Umbilical cord (tissue), 2 donors: ENCODE measurements at places on chromosomes 5 and 9. TPM values are rescaled to one million over a fixed set of nuclear protein-coding genes. Genes with fewer than 3 reads are reported as not detected.

- no peak for DNase-seq
Observed at GRCh38 chr5:31995006-31995405, 179.1 kb downstream of the GOLPH3 start.

- no peak for DNase-seq
Observed at GRCh38 chr9:137441289-137441934, at the start of gene ENTPD8. ENTPD8 (minus strand) TSS chr9:137441357; CDS start chr9:137438285, 3,072 bp downstream.

The IL3 gene
- not detected for total RNA-seq

DNA sequence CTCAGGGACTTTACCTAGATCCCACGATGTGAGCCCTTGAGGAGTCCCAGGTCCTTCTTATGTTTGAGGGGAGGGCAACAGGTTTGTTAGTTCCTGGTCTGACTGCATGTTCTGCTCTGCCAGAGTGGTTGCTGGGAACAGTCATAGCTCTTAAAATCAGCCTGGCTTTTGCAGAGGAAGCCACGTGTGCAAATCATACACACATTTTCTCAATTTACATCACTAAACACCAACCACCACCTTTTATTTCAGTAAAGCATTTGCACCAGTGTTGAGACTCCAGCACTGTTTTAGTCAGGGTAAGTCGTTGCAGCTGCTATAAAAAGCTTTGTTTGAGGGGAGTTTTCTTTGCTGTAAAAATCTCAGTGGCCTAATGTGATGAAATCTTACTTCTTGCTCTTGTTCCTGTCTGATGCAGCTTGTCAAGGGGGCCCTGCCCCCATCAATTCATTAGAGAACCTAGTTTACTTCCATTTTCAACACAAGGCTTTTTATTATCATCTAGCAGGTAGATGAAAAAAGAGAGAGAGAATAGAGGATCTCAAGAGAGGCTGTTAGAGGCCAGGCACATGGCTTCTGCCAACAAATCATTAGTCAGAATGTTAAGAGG, 70.3 kb upstream of the VCAN start:
- no peak for DNase-seq

- no peak for DNase-seq
Observed at GRCh38 chr9:69997524-69997923, 46.1 kb upstream of the MAMDC2 start.

DNA sequence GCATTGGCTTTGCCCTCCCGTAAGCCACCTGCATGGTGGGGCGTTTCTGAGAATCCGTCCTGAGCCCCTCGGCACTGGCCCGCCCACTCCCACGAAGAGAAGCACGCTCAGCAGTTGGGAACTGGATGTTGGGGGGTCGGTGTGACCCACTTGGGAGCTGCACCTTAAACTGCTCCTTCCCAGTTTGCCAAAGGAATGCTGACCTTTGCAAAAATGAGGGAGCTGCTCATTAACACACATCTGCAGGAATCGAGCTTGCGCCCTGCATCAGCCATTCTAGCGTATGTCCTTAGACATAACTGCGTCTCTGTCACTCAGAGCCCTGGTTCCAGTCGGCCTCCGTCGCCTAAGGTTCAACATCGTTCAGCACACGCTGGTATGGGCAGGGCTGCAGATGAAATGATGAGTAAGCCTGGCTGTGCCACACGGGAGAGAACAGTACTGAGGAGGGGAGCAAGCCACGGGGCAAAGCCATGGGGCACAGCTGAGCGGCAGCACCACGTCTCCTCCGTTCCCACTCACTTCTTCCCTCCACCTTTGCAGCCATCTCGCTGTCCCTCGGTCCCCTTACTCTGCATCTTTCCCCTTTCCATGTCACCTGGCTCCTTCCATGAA, 28.8 kb upstream of the NCS1 start:
- DNase-seq, result no peak

DNA sequence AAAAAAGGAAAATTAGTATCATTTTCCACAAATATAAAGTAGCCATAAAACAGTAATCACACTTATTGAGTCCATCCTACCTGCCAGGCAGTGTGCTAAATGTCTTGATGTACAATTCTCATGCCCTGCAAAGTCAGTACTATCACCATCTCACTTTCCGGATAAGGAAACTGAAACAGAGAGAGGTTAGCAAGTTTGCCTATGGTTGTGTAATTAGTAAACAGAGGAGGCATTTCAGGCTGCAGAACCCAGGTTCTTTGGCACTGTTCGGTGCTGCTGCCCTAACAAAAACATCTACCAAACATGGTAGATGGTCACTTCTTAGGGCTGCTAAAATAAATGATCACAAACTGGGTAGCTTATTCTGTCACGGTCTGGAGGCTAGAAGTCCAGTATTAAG, 22.6 kb downstream of the PLAC8L1 start:
- DNase-seq, result no peak

DNA sequence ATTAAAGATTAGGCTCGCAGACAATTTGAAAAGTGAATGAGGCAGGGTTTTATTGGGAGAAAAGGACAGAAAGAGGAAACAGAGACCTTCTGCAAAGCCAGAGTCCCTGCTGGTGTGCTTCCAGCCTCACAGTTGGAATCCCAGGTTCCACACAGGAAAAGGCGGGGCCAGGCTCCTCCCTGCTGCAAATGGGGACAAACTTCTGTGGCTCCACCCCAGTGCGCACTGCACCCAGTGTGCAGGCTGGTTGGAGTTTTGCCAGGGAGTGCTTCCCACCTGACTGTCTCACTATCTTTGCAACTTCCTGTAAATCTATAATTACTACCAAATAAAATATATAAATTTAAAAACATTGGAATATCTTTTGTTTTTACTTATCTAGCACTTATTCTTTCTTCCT, 386.0 kb upstream of the GRIN3A start:
- DNase-seq, result no peak

The GGTA1 gene
- total RNA-seq, result 12.0 TPM

DNA sequence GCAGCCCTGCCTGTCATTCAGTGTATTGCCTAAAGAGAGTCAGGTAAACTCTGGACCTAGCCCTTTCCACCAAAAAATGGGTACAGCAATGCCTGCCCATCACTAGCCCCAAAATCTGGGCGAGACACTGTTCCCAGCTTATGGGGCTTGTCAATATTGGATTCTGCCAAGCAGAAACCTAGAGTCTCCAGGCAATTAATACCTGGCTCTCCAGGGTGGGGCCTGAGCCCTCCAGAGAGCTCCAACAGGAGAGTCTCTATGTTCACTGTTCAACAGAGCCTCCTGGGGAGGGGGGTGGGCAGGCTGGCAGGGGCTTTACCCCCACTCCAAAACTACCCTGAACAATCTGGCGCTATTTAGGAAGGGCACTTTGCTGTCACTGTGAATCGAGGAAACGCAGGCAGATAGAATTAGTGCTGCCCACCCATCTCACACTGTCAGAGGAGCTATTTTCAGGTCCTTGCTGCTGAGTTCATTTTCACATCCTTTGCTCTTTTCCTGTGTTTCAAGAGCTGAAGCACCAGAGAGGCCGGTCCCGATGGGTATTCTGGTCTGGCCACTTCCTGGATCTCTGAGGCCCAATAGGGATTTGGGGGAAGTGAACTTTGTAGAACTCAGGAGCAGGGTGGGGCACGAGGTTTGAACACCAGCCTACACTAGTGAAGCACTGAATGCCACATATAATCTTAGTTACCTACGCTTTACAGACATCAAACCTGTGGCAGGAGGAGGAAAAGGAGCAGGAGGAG, 121.8 kb downstream of the C5orf15 start:
- DNase-seq, result peak; percentile 31

The PRDM9 gene
- not detected for total RNA-seq

The SLC1A3 gene
- total RNA-seq, result 22.9 TPM

GRCh38 chr9:79360387-79361347, 211.1 kb upstream of the TLE4 start:
- peak; percentile 14 for DNase-seq

DNA sequence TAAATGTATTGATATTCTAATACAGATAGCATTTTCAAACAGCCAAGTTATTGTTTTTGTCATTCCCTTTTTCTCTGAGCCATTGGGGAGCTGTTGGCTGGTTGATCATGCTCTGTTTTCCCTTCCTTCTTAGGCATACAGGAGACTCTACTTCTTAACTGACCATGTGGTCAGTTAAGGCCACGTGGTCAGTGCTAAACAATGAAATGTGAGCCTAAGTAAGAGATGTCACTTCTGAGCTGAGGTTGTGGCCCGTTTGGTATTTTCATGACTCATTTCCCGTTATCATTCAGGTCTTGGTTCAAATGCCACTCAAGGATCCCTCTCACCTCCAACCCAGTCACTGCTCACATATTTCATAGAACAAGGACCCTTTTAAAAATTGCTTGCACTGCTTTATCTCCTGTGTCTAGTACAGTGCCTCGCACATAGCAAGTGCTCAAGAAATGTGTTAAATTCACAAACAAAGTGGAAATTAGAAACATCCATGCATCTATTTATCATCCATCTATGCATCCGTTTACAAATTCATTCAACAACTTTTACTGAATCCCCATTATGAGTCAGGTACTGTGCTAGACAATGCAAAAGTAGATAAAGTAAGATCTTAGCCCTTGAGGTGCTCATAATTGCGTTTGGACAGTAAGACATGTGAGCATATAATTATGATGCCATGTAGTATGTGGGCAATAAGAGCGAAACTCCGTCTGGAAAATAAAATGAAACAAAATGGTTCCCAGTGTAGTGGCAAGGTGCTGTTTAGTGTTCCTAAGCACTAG, 50.7 kb downstream of the ARRDC3 start:
- DNase-seq, result no peak

The NRG2 gene
- total RNA-seq, result not detected

- peak; percentile 28 for DNase-seq
Observed at GRCh38 chr5:149935431-149935901, 9.1 kb downstream of the PDE6A start.

The MELK gene
- total RNA-seq, result 12.0 TPM

The EIF4EBP3 gene
- total RNA-seq, result not detected

DNA sequence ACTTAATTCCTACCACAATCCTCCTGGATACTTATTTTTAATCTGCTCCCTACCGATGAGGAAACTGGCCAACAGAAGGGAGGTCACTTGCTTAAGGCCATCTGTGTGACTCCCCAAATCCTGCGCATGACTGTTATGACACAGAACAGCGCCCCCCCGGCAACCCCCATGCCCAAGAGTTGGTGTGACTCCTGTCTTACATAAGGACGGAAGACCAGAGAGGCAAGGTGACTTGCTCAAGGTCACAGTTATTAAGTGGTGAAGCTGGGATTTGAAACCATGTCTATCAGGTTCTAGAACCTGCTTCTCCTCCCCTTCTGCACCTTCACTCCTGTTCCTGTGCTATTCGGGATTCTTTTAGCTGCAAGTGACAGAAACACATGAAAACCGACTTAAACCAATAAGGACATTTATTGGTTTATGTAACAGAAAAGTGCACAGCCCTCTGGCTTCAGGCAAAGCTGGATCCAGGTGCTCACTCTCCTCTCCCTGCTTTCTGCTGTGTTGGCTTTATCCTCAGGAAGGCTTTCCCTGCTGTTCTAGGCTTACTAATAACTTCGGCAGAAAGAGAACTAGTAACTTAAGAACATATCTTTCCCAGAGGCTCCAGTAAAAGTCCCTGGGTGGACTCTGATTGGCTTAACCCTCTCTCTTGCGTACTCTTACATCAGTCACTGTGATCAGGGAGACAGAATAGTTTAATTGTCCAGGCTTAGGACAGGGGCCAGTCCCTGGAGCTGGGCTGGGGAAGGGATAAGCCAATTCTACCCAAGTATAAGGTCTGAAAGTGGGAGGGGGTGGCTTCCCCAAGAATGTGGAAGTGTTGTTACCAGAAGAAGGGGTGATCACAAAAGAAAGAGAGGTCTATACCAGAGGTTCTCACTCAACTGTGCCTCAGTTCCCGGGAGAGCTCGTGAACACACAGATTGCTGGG, 43.7 kb downstream of the FGF18 start:
- no peak for DNase-seq

The TSSK1B gene
- total RNA-seq, result 2.9 TPM

DNA sequence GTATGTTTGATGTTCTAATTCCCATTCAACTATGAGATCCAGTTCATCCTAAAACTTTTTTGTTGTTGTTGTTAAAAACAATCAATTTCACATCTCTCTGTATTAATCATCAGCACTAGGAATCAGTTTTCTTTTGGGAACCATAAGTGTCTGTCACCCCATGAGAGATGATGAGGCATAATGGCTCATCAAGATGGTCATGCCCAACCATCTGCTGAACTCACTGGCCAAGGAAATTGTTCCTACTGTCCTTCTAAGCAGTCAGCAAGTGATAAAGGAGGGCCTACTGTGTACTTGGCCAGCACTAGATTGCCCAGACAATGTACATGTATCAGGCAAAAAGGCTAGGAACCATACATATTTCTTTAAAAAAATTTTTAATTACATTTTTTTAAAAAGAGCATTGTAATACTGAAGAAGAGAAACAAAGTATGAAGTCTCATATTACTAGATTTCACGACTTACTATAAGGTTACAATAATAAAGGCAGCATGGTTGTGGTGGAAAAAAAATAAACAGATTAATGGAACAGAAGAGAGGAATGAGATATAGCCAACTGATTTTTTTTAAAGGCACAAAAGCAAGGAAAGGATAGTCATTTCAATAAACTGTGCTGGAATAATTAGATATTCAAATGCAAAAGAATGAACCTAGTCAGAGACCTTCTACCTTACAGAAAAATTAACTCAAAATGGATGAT, 458.3 kb downstream of the SPOCK1 start:
- no peak for DNase-seq

DNA sequence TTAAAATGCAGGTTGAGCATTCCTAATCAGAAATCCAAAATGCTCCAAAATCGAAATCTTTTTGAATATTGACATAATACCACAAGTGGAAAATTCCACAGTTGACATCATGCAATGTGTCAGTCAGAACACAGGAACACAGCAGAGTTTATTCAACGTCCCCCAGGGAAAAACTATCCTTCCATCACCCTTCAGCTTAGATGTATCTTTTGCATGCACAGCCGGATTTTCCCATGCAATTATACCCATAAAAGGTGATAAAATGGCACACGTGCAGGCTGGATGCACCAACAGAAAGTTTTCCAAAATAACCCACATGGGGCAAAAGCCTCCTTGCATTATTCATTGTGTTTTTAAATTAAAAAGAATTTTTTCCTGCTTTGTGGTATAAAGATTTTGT, 71.2 kb downstream of the RAB24 start:
- DNase-seq, result no peak

The C5orf63 gene
- 8.2 TPM for total RNA-seq

- no peak for DNase-seq
Observed at GRCh38 chr5:110865400-110866094, 126.7 kb downstream of the SLC25A46 start.

DNA sequence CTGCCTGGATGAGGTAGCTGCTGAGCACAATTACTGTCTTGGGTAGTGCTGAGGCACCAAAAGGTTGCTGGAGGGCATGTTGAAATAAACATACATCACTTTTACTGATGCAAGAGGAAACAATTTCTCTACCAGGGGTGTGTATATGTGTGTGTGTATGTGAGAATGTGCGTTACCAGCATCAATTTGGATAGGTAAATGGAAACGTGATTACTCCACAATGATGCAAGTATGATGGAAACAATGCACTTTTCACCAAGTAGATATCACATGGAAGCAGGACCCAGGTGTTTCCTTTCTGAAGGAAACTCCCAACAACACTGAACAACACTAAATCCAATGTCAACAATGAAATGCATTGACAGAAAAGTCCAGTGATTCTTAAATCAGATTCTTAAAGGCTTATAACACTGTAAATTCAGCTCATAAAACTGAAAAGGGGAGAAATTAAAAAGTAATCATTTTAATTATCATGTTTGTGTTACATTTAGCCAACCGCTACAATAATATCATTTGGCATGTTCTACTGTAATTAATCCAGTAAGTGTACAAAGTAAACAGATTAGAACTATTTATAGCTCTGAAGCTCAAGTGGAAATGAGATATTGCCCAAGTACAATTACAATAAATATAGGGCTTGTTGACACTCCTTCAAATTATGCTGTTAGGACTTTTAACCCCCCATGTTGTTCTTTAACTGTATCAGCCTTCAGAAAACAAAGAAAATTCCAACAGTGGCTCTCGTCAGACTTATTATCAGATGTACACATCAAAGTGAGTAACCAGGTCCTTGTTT, 25.3 kb downstream of the YIPF5 start:
- DNase-seq, result peak; percentile 27
